HepG2 (cell line): ENCODE measurements at places on chromosomes 3 and 15.

DNA sequence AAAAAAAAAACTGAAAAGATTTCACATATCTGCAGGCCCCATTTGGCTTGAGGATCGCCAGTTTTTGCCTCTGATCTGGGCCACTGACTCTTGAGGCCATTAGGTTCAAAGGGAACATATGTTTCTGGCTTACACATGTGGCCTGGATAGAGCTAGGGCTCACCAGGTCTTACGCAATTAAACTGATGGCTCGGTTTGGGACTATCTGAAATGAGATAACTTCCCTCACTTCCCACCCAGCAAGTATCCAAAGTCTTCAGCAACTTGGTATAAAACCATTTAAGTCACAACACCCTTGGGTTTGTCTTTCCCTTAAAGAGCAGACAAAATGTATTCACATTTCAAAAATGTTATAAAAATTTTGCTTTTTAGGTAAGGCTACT is 36.3 kb downstream of the LRIG1 start:
- no peak for DNase-seq

DNA sequence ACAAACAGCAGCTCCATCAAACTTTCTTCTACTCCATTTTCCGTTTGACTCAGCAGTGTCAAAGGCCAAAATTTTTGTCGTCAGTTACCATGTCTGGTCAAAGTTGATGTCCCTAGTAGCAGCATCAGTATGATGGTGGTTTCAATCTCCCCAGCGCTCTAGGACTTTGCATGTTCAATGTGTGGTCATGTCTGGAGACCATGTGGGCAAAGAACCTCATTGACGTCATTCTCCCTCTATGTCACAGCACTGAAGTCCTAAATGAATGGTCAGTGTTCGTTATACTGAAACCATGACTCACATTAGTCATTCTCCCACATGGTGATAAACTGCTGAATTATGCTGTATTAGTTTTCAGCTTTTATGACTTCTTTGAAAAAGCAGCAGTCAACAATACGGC is 23.2 kb downstream of the SHC4 start:
- DNase-seq: no peak

GRCh38 chr3:188690064-188690463 is 481.7 kb upstream of the TPRG1 start:
- no peak for DNase-seq

DNA sequence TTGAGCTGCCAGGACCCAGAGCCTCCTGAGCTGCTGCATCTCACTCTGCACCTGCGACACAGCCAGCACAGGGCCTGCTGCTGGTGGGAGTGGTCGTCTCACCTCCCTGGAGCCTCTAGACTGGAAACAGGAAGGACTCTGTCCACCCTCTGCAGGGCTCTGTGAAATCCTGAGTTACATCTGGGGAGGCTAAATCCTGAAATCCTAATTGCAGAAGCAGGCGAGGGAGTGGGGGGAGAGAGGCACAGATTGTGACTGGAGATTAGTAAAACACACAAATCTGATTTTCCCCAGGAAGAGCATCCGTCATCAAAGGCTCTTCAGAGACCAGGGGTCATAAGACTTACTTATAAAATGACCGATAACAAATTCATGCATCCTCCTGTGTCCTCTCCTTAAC is 31.6 kb upstream of the GABRG3 start:
- no peak for DNase-seq

- peak; percentile 9 for DNase-seq
Measured at GRCh38 chr3:120741837-120742197, 499 bp downstream of the RABL3 start.

DNA sequence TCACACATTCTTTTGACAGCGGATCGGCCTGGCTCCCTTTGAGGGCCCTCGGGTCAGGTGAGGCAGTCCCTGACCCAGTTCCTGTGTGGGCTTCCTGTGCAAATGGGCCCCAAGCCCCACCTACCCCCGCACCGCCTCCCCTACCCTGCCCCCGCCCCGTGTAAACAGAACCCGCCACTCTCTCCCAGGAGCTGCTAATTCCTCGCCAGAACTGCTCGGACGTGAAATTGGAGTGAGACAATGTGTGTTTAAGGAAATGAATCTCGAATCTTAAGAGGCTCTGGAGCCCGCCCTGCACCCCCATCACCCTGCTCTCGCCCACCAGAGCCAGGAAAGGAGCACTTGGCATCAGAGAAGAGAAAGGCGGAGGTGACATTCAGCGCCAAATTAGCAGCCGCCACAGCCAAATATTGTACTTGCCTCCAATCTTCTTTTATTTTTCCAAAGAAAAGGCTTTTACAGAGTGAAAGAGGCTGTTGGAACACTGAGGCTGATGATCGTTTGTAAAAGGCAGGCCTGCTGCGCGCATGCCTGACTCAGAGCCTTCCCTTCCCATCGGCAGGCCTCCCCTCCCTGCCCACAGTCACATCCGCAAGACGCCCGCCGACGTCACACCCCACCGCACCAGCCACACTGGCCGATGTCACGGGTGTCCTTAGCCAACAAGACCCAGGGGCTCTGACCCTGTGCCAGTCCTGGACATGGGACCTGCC is 53.1 kb downstream of the CACNA2D2 start:
- peak; percentile 12 for DNase-seq

DNA sequence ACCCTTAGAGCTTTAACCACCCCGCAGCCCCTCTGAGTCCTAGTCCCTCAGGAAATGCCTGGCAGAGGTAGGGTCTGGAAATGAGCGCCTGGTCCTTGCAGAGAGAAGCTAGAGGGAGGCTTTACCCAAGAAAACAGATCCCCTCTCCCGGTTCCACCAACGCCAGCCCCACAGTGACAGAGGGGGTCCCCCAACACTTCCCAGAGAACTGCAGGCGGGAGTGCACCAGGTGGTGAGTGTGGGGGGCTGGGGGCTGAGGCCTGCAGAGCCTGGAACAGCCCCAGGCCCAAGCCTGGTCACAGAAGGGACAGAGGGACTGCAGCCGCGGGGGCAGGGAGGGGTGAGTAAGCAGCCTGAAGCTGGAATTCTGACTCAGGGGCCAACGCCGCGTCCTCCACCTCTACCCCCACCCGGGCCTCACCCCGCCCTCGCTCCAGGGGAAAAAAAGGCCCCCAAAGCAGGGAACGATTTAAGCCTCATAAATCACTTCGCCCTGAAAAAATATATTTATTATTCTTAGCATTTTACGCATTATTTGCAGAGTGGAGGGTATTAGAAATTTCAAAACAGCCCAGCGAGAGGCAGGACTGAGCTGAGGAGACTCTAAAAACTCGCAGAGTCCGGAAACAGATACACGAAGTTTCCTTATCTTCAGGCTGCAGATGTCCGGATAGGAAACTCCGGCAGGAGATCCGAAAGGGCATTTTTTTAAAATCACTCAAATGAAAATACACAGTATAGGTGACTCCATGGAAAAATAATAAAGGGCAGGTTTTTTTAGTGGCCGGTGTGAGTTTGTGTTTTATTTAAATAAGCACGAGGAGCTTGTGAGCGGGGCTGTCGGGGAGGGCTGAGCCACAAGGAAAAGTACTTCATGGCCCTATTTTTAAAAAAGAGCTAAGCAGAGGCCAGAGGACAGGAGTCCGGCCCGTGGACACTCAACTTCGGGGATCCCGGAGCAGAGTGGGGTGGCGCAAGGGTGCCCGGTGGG is 10.0 kb downstream of the GATA2 start:
- no peak for DNase-seq

DNA sequence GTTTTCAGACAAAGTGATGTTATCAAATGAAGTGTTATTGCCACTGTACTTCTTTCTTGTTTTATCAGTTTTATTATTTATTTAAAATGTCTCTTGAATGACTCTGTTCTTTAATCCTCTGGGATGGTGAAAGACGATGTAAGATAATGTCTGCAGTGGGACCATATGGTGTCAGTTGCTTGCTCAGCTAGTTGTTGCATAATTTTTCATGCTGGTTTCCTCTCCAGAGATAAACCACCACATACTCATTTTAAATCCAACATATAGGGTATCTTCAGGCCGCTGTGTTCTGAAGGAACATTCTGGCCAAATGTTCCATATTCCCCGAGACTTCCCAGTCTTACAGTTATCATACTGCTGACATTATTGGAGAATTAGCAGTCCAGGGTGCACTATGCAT is 75.9 kb downstream of the GABRG3 start:
- DNase-seq: no peak

GRCh38 chr15:29952225-29952624 is 130.0 kb upstream of the TJP1 start:
- DNase-seq: no peak

DNA sequence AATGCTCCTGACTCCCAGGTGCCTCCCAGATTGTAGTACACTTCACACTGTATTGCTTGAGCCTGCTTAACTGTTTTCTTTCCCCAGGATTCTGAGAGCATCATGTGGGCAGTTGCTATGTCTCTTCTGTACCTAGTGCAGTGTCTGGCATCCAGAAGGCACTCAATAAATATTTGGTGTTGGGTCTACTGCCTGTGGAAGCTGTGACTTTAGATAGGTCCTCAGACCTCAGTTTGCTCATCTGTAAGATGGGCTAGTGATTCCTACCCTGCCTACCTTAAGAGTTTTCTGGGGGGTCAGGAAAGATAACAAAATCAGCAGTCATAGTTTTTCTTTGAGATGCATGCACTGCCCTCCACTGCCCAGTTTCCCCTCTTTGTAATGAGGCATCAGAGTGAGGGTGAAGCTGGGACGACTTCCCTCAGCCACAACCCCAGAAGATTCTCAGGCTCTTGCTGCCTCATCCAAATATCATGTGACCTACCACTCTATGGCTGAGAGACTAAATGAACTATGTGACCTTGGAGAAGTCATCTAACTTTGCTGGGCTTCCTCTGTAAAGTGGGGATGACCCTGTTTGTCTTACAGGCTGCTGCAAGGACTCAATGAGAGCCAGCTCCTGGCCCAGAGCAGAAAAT is 50.4 kb downstream of the ATP2B2 start:
- no peak for DNase-seq

DNA sequence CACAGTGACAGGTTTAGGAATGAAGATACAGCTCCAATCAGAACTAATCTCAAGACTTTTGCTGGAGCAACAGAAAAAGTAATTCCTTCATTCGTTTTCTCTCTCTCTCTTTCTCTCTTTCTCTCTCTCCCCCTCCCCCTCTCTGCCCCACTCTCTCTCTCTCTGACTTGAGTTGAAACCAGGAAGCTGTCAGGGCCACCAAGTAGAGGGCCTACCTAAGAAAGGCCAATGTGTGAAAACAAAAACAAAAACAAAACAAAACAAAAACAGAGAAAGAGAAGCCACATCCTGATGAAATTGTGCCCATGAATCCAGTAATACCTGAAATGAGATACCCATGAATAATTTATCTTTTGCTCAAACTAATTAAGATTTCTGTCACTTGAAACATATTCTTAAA is 72.9 kb downstream of the ATP8B4 start:
- no peak for DNase-seq

GRCh38 chr3:15271785-15272381 is 60.5 kb downstream of the SH3BP5 start:
- DNase-seq: no peak
